ENCODE measurements at places on chromosomes 7 and 10. TPM values are rescaled to one million over a fixed set of nuclear protein-coding genes. Genes with fewer than 3 reads are reported as not detected.

GRCh38 chr7:121178452-121178851 lies 150.3 kb upstream of the WNT16 start:
- DNase-seq: no peak

- no peak for DNase-seq
These were observed 65.1 kb downstream of the BMPR1A start for GRCh38 chr10:86821388-86821999.

OR9A2 gene
- total RNA-seq: not detected

DNA sequence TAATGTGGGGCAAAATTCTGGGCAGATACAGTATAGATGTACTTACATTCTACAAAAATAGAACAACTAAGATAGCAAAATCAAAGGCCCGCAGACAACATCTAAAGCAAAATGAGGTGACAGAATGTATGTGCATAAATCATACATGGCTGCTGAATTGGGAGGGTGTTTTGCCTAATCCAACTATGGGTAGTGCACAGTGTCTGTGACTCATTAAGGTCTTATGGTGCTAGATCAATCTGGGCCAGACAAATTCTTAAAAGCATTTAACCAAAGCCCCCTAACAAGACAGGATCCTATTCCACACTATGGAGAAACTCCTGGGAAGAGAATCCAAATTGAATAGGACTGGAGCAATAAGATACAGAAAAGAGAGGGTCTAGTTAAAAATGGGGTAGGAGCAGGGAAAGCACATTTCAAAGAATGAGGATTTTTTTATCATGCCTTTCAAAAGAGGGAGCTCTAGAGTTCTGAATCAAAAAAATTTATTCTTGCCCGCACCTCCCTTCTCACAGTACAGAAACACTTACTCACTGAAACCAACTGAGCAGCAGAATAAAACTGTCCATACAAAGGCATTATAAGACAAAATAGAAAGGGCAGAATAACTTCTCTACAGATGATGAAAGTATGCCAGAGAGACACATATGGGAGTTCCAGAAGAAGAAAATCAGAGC lies 181.3 kb downstream of the RNLS start:
- DNase-seq: no peak

LRRD1 gene
- not detected for total RNA-seq

DNA sequence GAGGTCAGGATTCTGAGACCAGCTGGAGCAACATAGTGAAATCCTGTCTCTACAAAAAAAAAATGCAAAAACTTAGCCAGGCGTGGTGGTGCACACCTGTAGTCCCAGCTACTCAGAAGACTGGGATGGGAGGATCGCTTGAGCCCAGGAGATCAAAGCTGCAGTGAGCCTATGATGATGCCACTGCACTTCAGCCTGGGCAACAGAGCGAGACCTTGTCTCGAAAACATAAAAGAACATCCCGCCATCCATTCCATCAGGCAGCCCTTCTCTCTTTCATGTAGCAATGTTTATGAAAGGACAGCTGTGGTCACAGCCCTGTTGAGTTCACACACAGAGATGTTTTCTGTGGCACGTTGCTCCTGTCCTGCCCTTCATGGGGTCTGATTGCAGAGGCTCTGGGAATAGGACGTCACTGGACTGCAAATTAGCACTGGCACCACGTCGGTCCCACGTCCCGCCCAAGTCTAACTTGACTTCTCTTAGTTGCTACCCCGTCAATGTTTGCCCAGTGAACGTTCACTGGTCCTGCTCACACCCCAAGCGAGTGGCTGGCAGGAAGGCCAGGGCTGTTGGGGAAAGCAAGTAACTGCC lies 64.5 kb upstream of the MYL10 start:
- DNase-seq: no peak

NCF1 gene
- total RNA-seq: 50.8 TPM

COBL gene
- 27.9 TPM for total RNA-seq

PRKCQ gene
- 8.1 TPM for total RNA-seq

GRCh38 chr10:63313066-63313717 lies 152.6 kb downstream of the JMJD1C start:
- DNase-seq: no peak

GRCh38 chr7:17806631-17807030 lies 133.7 kb downstream of the SNX13 start:
- DNase-seq: no peak

All from lower lobe of right lung (tissue), 2 donors.